ENCODE measurements at places on chromosomes 4 and X.

GRCh38 chrX:119784747-119785446 is 6.5 kb downstream of the RPL39 start:
- DNase-seq, result peak; percentile 57

DNA sequence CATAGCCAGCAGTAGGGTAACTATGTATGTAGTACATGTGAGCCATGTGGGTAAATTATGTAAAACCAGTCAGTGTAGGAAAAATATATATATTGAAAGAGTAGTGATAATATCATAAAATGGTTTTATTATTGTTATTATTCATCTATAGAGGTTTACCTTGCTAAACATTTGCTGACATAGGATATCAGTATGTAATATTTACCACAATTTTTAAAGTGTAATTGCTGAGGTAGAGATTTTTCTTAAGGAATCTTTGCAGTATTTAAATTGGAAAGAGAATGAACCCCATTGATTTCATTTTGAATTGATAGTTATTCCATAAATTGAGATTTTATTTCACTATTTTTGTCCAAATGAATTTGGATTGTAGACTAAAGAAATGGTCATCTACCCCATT is 27.1 kb downstream of the SLAIN2 start:
- no peak for DNase-seq

- peak; percentile 46 for DNase-seq
Measured at GRCh38 chrX:2145692-2146367, 354.9 kb downstream of the DHRSX start.

- no peak for DNase-seq
Measured at GRCh38 chr4:88744609-88745008, 47.0 kb upstream of the NAP1L5 start.

GRCh38 chrX:22950269-22951266 is 49.2 kb upstream of the DDX53 start:
- DNase-seq, result peak; percentile 89

- peak; percentile 6 for DNase-seq
Measured at GRCh38 chrX:111868726-111869638, 7.0 kb upstream of the TRPC5OS start.

GRCh38 chr4:157895205-157895604 is 277.6 kb downstream of the GASK1B start:
- no peak for DNase-seq

- no peak for DNase-seq
Measured at GRCh38 chr4:54238389-54238788, 9.3 kb downstream of the PDGFRA start.

DNA sequence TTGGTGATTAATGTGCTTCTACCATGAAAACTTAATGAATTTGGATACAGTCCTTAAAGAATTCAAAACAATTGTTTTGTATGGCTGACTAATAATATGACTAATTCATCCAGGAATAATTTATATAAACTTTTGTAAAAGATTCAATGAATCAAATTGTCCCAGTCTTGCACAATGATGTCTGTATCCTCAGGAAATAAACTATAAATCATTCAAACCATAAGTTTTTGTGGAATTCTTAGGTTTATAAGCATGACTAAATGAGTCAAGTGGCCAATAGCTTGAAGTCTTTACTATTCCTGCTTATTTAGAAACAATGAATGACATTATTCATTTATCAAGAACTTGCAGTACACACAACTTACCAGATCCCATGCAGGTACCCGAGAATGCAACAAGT is 935.0 kb upstream of the INTU start:
- peak; percentile 6 for DNase-seq
